ENCODE measurements at places on chromosomes 3 and 15.
A peak's percentile ranks its signal among the peaks of the same experiment; 100 is the strongest.

DNA sequence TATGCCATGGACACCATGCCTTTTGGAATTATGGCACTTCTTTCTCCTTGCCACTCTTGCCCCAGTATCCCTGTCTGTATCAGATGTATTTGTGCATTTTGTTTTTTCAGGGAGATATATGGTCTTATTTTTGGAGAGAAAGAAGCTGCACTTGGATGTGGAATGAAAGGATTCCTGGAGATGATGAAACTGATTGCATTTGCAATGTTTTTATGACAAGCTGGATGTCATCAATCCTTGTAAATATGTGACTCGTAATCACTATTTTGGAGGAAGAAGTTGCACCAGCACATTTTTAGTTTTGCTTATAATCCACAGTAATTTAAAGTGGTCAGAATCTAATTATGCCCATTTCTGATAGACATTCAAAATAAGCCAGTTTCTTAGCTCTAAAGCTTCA, 165.0 kb downstream of the NR1D2 start:
- DNase-seq: no peak

- no peak for DNase-seq
Measured at GRCh38 chr3:159830523-159831154, 158.0 kb upstream of the IL12A start.

GRCh38 chr3:13251166-13251903, 168.8 kb downstream of the NUP210 start:
- no peak for DNase-seq

DNA sequence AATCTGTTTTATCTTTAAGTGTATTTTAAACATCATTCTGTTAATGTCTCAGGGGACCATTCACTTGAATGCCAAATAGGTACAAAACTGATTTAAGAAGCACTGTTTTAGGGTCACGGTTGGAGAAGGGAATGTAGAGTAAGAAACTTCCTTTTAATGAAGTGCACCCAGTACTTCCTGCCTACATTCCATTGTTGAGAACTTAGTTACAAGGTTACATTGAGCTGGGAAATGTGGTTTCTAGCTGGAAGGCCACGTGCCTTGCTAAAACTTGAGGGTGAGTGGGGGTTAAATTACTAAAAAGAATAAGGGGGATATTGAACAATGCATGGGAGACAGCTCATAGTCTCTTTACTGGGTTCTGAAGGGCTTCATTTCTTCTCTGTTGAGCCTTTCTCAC, 78.3 kb upstream of the TBC1D5 start:
- DNase-seq: no peak

DNA sequence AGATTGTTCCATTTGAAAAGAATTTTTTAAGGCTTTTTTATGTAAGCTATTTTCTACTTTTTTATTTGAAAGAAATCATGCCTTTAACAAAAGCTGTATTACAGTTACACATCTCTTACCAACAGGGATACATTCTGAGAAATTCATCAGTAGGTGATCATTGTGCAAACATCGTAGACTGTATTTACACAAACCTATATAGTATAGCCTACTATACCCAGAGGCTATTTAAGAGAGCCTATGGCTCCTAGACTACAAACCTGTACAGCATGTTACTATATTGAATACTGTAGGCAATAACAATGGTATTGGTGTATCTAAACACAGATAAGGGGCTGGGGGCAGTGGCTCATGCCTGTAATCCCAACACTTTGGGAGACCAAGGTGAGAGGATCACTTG, 43.1 kb downstream of the PEAK1 start:
- DNase-seq: no peak

DNA sequence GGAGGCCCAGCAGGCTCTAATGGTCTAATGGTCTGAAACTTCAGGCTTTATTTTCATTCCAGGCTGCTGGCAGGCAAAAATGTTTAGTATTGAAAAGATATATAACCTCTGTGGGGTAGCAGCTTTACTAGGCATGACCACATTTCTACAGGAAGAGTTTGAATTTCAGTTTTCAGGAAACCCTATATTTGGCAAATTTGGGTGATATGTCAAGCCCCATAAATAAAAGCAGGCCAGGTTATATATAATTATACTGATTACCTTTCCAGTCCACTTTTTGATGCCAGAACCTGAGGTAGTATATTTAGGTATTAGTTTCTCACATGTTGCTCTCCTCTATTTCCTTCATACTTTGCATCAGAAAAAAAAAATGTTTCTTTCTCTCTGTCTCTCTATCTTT, 37.2 kb upstream of the PHLDB2 start:
- DNase-seq: no peak

- DNase-seq: no peak
Measured at GRCh38 chr3:36215241-36215640, 165.1 kb upstream of the STAC start.

DNA sequence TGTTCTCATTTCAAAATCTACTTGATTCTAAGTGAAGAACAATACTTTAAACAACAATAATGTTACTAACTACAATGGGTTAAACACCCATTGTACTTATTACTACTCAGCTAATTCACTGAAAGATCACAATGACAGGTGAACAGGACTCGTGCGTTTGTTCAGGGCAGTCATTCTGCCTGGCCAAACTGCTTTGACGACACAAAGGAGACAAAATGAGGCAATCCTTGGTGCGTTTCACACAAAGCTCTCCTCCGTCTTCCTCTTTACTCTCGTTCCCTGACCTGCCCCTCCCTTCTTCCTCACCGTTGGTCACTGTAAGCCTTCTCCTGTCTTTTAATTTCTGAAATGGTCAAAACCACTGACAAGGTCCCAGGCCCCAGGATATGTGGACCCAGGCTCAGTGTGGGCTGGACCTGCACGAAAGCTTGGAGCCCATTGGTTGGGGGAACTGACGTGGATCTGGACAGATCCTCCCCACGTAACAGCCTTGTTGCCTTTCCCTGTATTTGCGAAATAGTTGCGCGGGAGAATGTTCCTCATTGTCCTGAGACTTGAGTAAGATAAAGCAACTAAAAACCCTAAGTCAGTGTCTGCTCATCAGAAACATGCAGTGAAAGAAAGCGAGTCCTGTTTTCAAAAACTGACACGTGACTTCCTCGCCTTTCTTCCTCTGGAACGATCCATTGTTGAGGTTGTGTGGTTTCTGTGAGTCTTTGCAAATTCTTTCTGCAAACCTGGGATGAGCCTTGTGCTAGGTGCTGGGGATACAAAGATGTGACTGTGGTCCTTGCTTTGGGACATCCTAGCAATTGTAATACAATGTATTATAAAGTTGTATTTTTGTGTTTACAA, 147.1 kb upstream of the RGMA start:
- DNase-seq: no peak

- DNase-seq: no peak
Measured at GRCh38 chr15:64237677-64238076, 74.9 kb upstream of the PPIB start.

- DNase-seq: no peak
Measured at GRCh38 chr3:155549087-155549486, 195.8 kb downstream of the PLCH1 start.

- DNase-seq: no peak
Measured at GRCh38 chr3:105676621-105677300, 192.1 kb downstream of the CBLB start.

- no peak for DNase-seq
Measured at GRCh38 chr3:131694376-131694775, 191.6 kb upstream of the MRPL3 start.

DNA sequence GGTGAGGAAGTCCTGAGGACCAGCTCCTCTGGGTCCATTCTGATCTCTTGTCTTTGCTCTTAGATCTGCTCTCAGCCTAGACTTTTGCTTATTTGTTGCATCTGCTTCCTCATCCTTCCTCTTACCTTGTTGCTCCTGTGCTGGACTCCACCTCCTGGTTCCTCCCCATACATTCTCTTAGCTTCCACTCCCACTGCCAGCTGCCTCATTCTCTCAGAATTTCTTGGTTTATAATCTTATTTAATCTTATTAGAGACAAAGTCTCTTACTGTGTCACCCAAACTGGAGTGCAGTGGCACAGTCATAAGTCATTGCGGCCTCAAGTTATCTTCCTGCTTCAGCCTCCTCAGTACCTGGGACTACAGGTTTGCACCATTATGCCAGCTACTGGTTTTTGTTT, 68.2 kb upstream of the PSMD6 start:
- no peak for DNase-seq

DNA sequence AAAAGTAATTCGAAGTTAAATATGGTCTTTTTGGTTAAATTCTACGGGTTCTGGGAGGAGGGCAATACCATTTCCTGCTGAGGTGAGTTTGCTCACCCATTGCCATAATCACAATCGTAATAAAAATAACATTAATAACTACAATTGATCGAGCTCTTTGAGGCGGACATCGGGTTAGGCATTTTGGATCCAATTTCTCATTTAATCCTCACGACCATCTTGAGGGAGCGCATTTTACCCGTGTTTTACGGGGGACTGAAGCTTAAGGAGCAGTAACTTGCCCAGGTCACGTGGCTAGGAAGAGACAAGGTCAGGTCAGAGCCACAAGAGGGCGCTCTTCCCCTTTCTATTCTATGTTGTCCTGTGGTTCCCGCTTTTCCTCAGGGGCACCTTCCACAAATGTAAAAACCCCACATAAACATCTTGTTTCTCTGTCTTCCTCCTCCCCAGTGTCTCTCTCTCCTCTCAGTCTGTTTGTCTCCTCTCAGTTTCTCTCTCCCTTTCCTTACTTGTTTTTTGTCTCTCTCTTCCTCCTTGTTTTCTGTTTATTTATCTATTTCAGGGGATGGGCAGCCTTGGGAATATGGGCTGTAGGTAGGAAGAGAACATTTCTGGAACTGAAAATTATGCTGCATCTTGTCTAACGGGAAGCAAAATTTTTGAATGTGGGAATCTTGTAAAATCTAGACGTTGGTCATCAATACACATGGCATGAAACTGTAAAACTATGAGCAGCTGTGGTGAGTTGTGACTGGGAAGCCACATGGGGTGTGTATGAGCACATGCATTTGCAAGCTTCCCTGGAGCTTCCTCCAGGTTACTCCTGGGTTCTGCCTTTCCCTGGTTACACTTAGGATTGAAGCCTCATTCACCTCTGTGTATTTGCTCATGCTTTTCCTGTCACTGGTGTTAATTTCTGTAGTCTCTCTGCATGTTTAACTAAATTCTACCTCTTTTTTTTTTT, 71.0 kb downstream of the SQOR start:
- peak; percentile 25 for DNase-seq

DNA sequence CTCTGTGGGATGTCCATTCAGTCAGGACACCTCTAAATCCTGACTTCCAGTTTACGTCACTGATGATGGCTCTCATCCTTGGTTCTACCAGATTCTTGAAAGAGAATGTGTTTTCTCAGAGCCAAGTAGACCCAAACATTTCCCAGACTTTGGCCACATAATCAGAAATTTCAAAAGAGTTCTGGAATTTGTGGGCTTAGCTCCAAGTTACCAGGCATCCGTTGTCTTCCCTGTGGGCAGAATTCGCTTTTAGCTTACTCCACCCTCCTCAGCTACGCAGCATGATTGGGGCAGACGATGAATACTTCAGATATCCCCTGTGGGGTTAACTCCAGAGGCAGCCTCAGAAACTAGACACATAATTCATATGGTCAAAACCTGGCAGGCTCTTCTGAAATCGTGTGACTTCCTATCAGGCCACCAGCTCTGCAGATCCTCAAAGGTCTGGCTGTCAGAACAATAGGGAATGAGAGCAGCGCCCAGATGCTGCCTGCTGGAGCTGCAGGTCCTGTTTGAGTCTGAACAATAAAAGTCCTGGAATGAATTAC, 30.6 kb downstream of the CRTC3 start:
- DNase-seq: no peak

DNA sequence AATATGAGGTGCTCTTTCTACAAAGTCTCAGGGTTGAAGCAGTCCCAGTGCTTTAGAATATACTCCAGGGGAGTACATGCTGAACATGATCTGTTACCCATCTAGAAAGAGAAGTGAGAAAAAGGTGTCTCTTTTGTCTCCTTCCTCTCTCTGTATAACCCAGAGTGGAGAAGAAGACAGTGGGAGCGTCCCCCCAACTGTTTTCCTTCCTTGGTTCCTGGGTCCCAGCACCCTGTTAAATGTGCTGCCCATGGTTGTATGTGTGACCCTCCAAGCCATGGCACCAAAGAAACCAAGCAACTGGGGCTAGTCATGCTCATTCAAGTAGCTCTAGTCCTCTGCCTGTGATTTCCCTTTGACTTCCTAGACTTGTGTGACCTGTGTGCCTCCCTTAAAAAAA, 683.7 kb downstream of the TBL1XR1 start:
- no peak for DNase-seq

GRCh38 chr3:144968750-144969350, 997.2 kb downstream of the DIPK2A start:
- DNase-seq: no peak

DNA sequence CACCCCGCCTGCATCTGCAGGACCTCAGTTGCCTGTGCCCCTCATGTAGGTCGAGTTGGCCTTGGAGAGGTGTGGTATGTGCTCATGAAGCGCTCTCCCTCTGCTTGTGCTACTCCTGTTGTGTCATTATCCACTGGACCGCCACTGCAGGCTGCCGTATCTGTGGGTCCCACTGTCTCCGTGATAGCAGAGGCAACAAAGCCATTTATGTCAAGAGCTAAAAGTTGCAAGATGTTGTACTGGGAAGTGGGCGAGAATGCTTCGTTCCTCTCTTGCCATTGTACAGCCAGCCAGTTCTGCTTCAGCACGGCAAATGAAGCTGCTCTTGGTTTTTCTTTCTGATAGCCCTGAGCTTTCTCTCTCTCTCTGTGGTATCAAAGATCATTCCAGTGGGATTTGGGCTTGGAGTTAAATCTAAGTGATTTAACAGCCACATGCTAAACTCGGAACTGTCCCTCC, 89.0 kb downstream of the TMEM212 start:
- DNase-seq: no peak

GRCh38 chr3:73060302-73060723, 1.1 kb upstream of the EBLN2 start:
- DNase-seq: no peak

- DNase-seq: no peak
Measured at GRCh38 chr3:126393563-126393962, 1.1 kb upstream of the CFAP100 start.

- no peak for DNase-seq
Measured at GRCh38 chr3:125123451-125124305, 67.9 kb upstream of the HEG1 start.

- no peak for DNase-seq
Measured at GRCh38 chr3:178455946-178456345, 80.3 kb upstream of the KCNMB2 start.

Data from T-helper 1 cell (primary cell).